ENCODE measurements at places on chromosomes 6 and 20.

GRCh38 chr6:33717934-33718455, 6.5 kb upstream of the UQCC2 start:
- no peak for DNase-seq

DNA sequence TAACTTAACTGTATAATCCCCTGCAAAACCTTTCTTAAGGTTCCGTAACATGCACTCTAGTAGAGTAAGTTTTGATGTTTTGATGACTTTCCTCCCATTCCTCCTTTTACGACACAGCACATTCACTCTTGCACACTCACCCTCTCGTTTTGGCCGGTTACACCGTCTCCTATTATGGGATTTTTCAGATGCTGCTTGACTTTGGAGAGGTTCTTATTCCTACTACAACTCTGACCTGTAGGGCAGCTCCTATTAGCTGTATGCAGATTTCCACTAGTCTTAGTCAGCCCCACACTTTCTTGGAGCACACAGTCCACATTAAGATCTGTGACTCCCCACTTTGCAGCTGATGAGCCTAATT, 223.7 kb upstream of the SYNCRIP start:
- no peak for DNase-seq

GRCh38 chr6:159639721-159640120, 53.3 kb downstream of the SOD2 start:
- no peak for DNase-seq

GRCh38 chr20:5999783-6000182, 49.3 kb downstream of the MCM8 start:
- DNase-seq: no peak

DNA sequence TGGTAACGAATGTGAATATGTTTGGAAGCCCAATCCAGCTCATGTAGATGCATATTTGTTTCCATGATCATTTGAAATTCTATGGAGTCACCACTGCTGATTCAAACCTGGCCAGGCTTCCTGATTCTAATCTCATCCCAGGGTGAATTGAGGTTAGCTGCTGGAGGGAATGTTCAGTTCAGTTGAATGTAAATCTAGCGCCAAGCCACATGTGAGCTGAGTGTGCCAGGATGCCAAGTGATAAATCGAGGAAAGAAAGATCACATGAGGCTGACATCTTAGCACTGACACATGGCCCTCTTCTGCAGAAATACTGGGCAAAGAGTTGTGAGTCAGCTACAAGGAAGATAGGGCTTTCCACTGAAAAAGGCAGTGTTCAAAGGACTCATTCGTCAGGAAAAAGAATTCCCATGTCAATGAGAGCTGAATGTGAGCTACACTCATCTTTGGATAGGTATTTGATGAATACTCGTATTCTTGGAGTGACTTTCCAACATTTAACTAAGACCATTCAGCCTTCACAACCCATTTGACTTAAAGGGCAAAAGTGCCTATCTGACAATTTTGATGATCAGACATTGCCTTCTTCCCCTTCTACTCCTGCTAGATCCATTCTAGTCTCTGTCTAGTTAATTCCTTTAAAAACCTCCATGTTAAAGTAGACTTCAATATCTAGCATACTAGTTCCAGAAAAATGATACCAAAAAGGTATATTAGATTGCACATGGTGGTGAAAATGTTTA, 172.1 kb downstream of the MTFR2 start:
- DNase-seq: no peak

GRCh38 chr6:139518556-139519091, 144.2 kb upstream of the CITED2 start:
- peak; percentile 88 for DNase-seq

DNA sequence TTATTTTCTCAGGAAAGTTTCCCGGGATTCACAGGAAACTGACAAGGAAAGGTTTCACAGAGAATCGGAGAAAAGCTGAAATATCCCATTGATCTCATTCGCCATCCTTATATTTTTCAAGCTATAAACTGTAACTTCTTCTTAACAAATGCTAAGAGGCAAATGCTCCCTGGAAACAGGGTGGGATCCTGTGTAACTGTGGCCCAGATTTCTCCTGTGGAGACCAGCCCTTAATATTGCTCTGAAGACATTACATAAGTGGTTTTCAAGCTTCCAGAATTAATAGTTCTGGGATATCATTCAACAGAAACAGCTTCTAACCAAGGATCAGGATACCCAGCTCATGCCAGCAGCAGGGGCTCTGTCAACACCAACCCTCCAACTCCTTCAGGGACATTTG, 69.2 kb downstream of the THBS2 start:
- no peak for DNase-seq

- no peak for DNase-seq
These were observed 27.6 kb upstream of the MRGBP start for GRCh38 chr20:62768551-62769287.

- no peak for DNase-seq
These were observed 329.5 kb downstream of the TPBG start for GRCh38 chr6:82693094-82693493.
